HFF-Myc (cell line): ENCODE measurements at places on chromosomes 7 and 10.

DNA sequence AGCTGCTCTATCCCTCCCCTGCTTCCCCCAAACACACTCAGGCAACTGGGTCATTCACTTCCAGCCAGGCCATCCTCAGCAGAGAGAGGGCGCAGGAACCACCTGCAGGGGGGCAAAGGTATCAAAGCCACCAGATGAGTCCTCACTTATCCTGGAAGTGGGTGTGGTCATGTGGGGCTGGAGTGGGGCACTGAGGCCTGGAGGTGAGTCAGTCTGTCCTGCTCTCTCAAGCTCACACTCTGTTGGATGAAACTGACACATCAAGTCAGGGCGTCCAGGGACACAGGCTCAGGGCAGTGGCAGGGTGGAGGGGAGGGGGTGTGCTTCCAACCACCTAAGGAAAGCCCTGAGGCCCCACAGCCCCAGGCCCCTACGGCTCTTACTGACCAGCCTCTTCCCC lies 8.0 kb upstream of the ELFN1 start:
- DNase-seq = no peak

DNA sequence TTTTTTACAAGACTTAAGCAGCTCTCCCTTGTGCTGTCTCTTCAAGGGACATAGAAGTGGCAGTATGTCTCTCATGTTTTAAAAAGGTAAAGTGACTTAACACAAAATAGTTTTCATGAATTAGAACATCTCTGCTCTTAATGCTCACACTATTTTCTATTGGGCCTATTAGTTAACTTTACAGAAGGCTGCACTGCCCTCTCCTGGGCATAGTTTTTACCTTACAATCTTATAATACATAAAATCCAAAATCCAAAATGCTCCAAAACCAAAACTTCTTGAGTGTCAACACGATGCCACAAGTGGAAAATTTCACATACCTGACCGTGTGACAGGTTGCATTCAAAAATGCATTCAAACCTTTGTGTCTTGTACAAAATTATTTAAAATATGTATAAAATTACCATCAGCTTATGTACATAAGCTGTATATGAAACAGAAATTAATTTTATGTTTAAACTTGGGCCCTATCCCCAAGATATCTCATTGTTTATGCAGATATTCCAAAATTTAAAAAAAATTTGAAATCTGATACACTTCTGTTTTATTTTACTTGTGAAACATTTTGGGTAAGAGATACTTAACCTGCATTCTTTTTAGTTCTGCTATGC lies 25.8 kb downstream of the TES start:
- DNase-seq = no peak

DNA sequence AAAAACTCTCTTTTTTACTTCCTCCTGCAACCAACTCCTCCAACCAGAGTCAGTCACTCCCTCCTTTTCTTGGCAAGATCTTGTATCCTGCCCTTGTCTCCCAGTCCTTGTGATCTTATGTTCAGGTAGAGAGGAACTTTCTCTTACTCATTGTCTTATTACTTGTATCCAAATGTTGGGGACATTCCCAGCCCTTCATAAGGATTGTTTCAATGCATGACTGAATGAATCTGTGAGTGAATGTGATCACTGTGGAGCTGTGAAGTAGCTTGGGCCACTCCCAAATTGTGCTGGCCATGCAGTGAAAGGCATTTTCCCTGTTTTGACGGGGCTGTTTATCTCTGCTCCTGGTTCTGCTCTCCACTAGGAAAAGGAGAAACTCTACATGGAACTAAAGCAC lies 93.7 kb downstream of the CFAP58 start:
- DNase-seq = no peak

- peak; percentile 87 for DNase-seq
These were observed 32.5 kb downstream of the OGDH start for GRCh38 chr7:44638611-44639557.

- DNase-seq = no peak
These were observed 14.8 kb upstream of the UPP1 start for GRCh38 chr7:48074204-48074654.

- DNase-seq = no peak
These were observed 7.8 kb upstream of the NMT2 start for GRCh38 chr10:15176269-15176668.

GRCh38 chr7:30331338-30331737 lies 46.9 kb downstream of the ZNRF2 start:
- no peak for DNase-seq

GRCh38 chr7:123711832-123712293 lies 36.9 kb downstream of the WASL start:
- no peak for DNase-seq

GRCh38 chr10:12633776-12634620 lies 284.7 kb downstream of the CAMK1D start:
- no peak for DNase-seq

DNA sequence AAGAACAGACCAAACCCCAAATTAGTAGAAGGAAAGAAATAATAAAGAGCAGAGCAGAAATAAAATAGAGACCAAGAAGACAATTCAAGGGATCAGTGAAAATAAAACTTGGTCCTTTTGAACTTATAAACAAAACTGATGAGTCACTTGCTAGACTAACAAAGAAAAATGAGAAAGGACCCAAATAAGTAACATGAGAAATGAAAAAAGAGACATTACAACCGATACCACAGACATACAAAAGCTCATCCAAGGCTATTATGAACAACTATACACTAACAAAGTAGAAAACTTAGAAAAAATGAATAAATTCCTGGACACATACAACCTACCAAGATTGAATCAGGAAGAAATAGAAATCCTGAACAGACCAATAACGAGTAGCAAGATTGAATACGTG lies 414.5 kb downstream of the HTR7 start:
- no peak for DNase-seq

DNA sequence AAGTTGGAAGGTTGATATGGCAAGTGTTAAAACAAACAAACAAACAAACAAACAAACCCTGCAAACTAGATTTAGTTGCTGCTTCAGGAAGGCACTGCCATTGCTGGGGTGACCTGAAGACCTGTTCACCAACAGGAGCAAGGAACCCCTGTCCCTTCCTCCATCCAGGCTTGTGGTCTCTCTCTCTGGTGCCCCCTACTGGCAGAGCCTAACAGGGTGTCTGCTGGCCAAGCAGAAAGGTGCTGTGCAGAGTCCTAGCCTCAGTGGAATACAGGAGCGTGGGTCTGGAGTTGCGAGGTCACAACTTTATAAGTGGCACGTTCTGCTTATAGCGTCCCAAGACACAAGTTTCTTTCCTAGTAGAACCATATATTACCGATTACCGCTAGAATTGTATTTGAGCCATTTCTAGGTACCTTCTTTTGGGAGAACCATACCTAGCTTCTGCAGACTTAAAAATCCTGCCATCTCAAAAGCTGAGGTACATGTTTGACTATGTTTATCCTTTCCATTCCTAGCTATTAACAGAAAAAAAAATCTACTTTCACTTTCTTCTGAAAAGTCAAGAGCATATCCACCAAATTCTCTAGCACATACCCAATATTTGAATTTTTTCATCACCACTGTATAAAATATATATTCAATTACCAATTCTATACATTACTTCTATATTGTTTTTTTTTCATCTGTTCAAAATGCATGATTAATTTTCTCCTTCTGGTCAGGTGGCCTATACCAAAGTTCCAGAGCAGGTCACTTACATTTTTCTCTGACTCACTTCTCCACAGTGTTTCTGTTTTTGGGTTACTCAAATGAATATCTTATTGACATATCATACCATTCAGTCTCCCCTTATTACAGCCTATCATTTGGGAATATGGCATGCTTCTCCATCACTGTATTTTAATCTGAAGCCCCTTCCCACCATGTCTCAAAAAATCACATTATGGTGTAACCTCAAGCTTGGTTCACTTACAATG lies 29.1 kb upstream of the CALD1 start:
- DNase-seq = no peak

DNA sequence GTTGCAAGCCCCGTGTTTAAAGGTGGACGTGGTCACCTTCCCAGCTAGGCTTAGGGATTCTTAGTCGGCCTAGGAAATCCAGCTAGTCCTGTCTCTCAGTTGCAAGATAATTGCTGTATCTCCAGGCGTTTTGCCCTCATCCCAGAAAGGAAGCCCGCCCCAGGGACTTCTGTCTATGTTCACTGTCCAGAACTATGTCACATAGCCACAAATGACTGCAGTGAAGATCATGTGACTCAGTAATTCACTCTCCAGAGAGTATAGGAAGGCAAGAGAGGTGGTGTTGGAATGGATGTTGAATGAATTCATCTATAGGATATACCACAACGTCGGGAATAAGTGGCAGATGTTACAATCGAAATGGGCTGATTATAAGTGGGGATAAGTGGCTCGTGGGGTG lies 349 bp upstream of the ERVW-1 start:
- DNase-seq = no peak

- DNase-seq = no peak
These were observed 1.7 kb downstream of the AKR1B1 start for GRCh38 chr7:134457210-134457609.

DNA sequence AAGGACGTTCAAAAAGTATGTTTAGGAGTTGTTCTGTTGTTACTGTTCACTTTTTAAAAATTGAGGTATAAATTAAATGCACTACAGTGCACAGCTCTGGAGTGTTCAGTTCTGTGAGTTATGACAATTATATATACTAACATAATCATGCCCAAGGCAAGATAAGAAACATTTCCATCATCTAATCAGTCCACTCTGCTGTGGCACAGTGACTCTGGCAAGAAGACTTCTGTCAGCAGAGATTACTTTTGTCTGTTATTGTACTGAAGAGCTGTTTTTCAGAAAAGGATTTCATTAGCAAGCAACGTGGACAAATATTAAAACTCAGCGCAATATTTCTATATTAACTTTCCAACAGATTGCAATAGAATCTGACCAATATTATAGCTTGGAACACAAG lies 32.0 kb downstream of the ICA1 start:
- DNase-seq = no peak

GRCh38 chr10:127314797-127315196 lies 118.4 kb upstream of the INSYN2A start:
- no peak for DNase-seq

GRCh38 chr10:126964190-126964589 lies 59.0 kb downstream of the DOCK1 start:
- DNase-seq = no peak

DNA sequence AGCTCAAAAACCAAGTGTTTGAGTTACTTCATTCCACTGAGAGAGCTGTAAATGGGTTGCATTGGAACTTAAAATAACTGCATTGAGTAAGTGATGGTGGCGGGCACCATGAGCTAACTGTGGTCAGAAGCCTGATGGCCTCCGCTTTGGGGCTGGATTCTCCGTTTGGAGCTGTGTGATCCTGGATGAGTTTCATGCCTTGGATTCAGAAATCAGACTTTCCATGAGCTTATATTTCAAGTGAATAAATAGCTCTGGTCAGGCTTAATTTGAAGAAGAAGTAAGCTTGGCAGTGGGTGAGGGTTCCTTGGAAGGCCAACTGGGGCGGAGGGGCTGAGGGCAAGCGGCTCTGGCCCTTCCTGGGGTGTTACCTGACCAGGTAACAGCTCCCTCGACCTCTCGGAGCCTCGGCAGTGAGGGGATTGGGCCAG lies 5.6 kb downstream of the HTRA1 start:
- no peak for DNase-seq

DNA sequence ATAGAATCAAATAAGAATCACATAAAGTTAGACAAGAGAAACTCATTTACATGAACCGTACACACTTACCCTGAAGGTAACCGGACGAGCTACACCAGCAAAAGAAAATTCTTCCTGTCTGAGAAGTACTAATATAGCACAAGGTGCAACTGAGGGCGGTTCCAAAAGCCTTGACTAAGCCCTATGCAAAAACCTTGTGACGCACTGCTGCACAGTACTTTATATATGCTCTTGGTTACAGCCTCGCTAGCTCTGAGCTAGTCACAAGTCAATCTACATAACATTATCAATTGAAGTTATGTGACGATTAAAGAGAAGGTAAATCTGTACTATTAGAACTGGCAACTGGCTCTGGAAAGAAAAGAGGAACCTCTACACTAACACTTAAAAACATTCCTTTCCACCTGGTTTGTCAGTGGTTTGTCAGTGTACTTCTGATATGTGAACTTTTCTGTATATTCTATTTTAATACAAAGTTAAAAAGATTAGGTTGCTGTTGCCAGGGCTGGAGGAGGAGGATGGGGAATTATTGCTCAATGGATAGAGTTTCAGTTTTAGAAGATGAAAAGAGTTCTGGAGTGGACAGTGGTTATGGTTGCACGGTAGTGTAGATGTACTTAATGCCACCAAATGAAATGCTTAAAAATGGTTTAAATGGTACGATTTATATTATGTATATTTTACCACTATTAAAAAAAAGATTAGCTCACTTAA lies 21.6 kb downstream of the NT5C3A start:
- DNase-seq = no peak

- no peak for DNase-seq
These were observed at the start of gene CNTNAP2 for GRCh38 chr7:146116521-146117222. Gene CNTNAP2 (plus strand): TSS chr7:146116801. CDS start chr7:146116877, 76 bp downstream.

DNA sequence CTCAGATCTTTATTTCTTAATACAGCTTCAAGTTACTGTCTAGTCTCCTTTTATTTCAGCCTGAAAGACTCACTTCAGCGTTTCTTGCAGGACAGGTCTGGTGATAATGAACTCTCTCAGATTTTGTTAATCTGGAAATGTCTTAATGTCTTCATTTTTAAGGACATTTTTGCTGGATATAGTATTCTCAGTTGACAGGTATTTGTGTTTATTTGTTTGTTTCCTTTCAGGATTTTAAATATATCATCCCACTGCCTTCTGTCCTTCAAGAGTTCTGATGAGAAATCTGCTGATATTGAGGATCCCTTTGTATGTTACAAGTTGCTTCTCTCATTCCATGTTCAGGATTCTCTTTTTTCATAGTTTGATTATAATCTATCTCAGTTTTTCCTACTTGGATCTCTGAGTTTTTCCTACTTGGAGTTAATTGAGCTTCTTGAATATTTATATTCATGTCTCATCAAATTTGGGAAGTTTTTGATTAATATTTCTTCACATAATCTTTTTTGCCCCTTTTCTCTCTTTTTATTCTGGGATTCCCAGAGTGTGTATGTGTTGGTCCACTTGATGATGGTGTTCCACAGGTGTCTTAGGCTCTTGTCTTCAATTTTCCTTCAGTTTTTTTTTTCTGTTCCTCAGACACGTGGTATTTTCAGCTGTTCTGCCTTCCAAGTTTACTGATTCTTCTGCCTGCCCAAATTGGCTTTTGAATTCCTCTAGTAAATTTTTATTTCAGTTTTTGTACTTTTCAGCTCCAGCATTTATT lies 49.9 kb downstream of the PTEN start:
- no peak for DNase-seq

DNA sequence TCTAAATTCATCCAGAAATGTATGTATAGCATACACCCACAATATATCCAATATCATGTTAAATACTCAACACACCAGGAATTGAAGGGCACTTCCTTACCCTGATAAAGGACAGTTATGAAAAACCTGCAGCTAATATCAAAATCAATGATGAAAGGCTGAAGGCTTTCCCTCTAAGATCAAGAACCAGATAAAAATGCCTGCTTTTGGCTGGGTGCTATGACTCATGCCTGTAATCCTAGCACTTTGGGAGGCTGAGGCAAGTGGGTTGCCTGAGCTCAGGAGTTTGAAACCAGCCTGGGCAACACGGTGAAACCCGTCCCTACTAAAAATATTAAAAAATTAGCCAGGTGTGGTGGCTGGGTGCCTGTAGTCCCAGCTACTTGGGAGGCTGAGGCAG lies 21.6 kb upstream of the UPP1 start:
- DNase-seq = no peak
